M059J (cell line): ENCODE measurements at places on chromosomes 3 and 15.

DNA sequence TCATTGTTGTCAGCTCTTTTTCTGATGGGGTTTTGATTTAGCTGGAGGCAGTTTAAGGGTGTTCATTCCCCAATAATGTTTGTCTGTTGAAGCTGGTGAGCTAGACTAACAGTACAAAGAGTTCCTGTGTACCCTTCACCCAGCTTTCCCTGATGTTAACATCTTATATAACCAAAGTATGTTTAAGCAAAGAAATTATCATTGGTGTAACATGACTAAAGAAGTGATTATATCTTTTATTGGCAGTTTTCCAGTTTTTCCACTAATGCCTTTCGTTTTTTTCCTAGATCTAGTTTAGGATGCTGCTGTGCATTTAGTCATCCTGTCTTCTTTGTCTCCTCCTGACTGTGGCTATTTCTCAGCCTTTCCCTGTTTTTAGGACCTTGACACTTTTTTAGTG lies 165.6 kb downstream of the LPP start:
- DNase-seq = peak; percentile 61

GRCh38 chr3:100260081-100260684 lies 609 bp upstream of the TBC1D23 start:
- DNase-seq = peak; percentile 64

DNA sequence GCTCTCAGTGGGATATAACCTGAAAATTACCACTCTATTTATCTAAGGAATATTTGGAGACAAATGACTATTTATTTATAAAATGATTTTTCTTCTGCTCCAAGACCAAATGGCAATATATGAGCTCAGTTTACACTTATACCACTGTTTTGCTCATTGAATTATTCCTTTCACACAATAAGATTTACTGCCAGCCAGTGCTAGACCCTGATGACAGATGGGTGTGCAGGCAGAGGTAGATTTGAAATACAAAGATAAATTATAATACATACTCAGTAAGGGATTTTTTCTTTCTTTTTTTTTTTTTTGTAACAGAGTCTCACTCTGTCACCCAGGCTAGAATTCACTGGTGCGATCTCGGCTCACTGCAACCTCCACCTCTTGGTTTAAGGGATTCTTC lies 980.3 kb downstream of the EPHA3 start:
- no peak for DNase-seq

GRCh38 chr3:56467108-56467507 lies 1.2 kb downstream of the ERC2 start:
- peak; percentile 85 for DNase-seq

- no peak for DNase-seq
Observed at GRCh38 chr3:31670136-31670535, 137.4 kb downstream of the STT3B start.
